ENCODE measurements at places on chromosomes 3 and 15.
A peak's percentile ranks its signal among the peaks of the same experiment; 100 is the strongest.

DNA sequence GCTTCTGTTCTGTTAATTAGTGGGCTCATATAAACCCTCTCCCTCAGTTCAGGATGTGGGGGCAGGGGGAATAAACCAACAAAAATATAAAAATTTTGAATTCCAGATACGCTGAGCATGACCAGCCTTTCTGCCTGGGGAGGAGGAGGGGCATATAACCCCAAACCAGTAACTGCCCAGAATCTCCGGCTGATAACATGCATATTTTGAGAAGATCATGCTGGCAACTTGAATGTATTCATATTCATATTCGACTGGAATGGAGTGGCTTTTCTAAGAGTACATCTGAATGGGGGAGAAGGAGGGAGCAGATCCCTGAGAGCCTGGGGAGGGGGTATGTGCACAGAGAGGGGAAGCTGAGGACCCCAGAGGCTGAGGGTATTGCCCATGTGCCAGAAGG is 54.5 kb upstream of the LCTL start:
- DNase-seq = peak; percentile 87

DNA sequence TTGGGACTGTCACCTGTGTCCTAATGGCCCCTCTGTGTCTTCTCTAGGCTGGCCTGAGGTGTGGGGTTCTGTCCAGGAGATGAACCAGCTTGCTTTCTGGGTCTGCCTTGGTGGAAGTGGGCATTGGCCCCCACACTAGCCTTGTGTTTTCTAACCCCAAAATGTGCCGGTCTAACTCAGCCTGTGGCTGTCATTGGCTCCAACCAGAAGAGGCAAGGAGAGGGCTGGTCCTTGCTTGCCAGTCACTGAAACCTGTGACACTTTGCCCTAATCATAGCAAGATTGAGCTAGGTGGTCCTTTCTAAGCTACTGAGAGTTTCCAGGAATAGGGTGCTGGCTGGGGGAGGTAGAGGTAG is 2.2 kb downstream of the C15orf39 start:
- peak; percentile 53 for DNase-seq

DNA sequence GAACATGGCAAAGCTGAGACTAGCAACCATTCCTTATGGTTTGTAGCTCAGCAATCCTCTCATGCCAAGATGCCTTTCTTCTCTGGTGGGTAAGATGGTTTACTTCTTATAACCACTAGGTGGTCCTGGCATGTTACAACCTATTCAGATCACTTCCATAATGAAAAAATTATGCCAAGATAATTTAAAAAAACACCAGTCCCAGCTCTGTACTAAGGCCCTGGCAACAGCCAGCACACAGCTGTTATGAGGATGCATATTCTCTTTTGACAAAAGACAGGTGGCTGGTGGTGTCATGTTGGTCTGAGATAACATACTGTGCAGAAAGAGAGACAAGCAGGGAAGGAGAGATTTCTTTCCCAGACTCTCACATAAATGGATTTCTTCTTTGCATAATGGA is 65.7 kb upstream of the FRMD4B start:
- DNase-seq = peak; percentile 57

GRCh38 chr3:65153850-65154512 is 466.2 kb upstream of the ADAMTS9 start:
- no peak for DNase-seq
